Stimulated activated CD4-positive, alpha-beta T cell treated with anti-CD3 and anti-CD28 coated beads, Interleukin-12 subunit alpha, Interleukin-12 subunit beta, amount 100 ng/mL, for 24 hours (primary cell): ENCODE measurements at places on chromosomes 11 and 22.

DNA sequence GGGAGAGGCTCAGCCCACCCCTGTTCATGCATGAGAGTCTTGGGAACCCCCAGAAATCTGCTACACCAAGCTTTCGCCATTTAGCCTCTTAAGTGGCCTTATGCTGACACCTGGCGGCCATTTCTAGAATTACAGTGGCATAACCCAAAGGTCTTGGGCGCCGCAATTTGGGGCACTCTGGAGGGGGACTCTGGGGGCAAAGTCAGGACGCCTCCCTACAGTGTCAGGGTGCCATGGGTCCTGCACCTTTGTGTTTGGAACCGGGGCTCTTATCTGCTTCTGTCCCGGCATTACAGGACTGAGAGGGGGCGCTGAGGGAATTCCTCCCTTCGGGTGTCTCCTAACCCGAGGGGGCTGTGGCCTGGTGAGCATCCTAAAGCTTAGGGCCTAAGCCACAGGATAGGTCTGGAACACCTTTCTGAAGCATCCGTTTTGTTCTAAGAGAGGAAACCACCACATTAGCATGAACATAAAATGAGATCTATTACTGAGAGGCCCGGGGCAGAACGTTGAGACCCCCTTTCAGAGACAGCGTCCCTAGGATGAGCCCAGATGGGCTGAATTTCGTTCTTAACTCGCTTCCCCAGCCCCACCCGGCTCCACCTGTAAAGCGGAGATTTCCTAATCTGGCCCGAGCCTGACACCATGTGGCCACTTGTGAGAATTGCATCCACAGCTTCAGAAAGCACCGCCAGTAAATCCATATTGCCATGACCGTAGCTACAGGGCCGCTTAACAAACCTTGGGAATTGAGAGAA is 9.3 kb downstream of the INS start:
- peak; percentile 58 for DNase-seq

- no peak for DNase-seq
These were observed 38.7 kb downstream of the SYT13 start for GRCh38 chr11:45247433-45247832.

DNA sequence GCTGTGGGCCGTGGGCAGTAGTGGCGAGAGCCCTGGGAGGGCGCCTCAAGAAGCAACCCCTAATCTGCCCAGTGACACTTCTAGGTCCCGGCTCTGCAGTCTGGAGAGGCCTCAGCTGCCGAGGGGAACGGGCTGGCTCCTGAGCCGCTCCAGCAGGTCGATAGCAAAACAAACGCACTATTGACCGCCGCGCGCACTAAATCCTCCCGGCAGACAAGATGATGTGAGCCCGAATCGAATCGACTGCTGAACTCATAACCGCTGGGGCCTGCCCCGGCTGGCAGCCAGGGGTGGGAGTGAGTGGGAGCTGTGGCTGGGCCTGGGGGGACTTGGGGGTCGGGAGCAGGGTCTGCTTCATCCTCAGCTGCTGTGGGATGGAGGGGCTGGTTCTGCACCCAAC is 36.1 kb downstream of the FLRT1 start:
- DNase-seq, result no peak

GRCh38 chr11:5289696-5290095 is 12.1 kb downstream of the OR51B4 start:
- no peak for DNase-seq

DNA sequence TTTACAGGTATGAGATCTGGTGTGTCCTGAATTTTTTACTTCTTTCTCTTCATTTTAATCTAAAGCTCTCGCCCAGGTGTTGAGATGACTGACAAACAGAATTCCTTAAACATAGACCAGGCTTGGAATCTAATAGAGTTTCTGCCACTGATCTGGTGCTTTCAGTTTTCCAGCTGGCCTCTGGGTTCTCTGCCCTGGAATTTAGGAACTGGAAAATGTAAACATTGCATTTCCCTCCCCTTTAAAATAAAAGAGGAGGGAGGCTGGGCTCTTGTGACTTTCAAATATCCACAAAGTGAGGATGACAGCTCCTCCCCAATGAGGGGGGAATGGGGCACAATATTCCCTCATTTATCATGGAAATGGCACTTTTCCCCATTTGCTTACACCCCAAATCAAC is 5.0 kb downstream of the PAMR1 start:
- DNase-seq, result no peak

DNA sequence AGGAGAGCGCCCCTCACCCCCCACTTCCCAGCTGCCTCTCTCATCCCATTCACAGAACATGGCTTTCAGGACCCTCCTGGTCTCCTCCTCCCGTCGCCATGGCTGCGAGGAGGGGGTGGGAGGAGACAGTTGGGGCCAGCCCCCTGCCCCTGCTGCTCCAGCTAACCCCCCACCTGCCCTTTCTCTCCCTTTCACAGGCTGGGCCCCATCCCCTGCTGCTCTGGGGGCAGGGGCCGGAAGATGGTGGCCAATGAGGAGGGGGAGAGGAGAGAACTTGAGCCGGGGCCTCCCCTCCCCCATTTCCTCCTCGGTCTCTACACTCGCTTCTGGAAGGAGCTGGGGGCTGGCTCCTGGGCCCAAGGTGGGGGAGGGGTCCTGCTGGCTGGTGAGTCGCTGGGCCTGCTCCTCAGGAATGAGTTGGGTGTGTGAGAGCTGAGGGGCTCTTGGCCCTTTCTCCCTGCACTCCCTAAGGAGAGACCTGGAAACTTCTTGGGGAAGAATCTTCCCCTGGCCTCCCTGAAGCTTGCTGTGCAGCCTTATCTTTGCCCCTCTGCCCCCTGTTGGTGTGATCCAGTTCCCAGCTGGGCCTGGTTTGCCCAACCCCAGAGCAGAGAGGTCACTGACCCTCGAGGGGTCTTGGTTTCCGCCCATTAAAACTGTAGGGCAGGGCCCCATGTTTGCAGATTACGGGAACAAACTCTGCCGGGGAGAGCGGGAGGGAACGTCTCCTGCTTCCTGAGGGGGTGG is 10.2 kb downstream of the YPEL4 start:
- no peak for DNase-seq

- no peak for DNase-seq
These were observed 493 bp upstream of the CYTH4 start for GRCh38 chr22:37281646-37282384.

- no peak for DNase-seq
These were observed 66.0 kb upstream of the HORMAD2 start for GRCh38 chr22:30014244-30014643.

DNA sequence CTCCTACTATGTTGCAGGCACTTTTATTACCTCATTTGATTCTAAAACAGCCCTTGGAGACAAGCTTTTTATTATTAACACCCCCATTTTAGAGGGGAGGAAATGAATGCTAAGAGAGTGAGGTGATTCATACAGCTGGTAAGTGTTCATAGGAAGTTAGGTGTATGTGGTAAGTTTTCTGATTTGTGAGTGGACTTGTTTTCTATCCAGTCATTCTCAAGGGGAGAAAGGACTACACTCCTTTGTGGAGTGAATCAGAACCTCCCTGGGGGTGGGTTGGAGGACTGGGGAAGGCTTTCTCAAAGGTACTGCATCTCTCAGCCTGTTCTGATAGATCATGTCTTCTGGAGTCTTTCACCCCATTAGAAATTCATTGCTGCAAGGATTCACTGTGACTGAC is 23.5 kb downstream of the PKNOX2 start:
- no peak for DNase-seq

DNA sequence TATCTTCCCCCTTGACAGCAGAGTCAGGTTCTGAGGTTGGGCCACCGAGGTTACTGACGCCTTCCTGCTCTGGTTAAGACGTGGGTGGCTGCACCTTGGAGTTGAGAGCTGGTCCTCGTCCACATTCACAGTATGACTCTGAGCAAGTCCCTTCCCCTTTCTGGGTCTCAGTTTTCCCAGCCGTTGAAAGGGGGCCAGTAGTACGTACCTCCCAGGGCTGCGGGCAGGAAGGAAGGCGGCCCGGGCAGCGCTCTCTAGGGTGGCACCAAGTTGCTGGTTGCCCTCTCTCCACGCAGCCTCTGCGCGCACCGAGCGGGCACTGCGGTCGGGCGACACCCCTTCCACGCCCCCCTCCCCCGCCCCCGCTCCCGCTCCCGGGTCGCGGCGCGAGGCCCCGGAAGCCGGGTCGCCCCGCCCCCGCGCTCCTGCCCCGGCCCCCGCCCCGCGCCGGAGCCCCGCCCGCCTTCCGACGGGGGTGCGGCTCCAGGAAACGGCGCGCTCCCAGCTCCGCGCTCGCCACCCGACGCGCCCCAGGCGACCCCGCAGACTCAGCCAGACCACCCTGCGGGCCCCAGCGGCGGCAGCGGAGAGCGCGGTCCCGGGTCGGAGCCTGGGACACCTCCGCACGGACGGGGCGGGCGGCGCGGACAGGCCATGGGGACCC is at the start of gene EHBP1L1:
Gene EHBP1L1 (plus strand): TSS at position 486 of the 664 bp plus-strand sequence. CDS start 250 bp downstream, outside the sequence.
- peak; percentile 39 for DNase-seq

- no peak for DNase-seq
These were observed 2.8 kb downstream of the GALNT18 start for GRCh38 chr11:11618973-11619435.

DNA sequence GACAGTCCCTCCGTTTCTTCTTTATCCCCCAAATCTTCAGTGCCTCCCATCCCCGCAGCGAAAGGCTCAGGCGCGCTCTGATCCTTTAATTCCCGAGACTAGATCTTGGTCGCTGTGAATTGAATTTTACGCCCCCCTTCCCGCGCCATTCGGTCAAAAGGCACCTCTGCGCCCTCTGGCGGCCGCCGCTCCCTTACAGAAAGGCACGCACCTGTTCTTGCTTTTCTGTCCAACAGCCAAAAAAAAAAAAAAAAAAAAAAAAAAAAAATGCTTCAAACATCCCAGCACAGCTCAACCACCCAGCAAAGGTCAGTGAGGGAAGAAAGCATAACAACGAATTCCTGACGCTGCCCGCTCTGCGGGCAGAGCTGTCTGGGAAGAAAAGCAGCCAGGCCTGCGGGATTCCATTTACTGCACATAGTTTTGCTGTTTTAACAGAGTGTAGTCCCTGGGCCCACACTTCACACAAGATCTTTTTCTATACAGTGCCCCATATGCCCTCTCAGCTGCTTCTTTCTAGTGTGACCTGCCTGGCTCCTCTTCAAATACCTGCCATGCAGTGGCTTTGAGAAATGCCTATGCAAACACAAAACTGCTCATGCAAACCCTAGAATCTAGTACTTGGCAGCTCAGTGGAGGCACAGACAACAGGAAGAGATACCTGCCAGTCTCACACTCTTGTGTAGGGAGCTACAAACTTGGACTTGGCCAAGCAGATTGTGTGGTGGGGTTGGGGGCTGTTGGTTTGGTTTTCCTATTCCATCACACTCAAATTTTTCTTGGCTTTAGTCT is 1.3 kb upstream of the ESAM start:
- DNase-seq, result no peak

DNA sequence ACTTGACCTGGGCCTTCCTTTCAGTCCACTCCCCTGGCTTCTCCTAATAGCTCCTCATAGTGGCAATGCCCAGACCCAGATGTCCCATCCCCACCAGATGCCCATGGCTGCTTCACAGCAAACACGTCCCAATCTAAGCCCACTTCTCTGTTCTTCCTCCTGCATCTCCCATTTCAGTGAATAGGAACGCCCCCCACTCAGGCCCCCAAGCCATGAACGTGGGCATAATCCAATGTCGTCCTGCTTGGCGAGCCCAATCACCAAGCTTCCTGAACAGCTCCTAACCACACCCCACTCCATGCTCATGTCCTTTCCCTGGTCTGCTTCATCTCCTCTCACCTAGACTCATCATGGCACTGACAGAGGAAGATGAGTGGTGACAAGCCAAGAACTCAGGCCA is 8.9 kb downstream of the IL18BP start:
- no peak for DNase-seq

DNA sequence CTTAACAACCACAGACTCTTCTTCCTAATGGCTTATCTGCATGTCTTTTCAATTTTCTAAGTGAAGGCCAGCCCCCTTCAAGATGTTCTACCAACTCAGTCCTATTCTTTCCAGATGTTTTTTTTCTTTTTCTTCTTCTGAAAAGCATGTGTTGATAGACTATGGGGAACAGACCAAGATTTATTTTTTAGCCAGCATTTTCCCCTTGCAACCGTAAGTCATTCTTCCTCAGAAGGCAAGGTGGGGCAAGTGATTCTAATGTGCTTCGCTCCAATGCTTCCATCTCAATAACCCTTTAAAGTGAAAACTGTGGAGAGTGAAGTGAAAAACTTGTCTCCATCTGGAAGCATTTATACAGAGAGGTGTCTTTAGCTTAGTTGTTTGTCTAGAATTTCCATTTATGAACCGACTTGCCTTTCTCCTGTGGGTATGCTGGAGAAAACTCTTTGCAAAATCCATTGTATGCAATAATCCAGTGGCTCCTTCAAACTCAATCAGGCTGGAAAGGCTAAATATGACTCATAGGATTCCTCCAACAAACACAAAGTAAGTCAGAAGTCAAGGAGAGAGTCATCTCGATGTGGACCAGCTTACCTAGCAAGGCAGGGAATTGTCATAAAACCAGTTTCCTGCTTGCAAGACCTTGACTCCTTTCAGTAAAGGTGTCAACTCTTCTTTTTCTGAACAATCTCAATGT is 83.7 kb downstream of the MAML2 start:
- DNase-seq, result no peak

DNA sequence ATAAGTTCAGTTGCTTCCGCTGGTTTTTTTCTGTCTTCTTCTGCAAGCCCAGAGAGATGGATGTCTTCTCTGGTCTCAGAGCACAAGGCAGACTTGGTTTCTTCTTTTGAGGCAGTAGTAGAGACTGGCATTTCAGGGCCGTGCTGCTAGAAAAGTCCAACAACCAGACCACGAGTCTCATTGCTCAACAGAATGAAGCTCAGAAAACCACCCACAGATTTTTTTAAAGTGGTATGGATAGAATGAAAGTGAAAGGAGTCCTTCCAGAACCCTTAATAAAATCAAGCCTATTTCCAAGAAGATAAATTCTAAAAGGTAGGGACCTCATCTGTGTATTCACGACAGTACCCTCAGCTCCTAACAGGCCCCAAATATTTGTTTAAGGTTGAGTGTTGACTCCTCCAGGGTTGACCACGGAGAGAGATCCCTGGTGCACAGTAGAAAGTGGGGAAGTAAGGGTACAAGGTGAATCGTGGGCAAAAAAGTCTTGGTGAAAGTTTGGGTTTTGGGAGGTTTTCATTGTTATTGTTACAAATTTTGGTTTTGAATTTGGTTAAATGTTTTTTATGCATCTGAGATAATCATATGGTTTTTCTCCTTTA is 43.6 kb upstream of the DDX6 start:
- no peak for DNase-seq

DNA sequence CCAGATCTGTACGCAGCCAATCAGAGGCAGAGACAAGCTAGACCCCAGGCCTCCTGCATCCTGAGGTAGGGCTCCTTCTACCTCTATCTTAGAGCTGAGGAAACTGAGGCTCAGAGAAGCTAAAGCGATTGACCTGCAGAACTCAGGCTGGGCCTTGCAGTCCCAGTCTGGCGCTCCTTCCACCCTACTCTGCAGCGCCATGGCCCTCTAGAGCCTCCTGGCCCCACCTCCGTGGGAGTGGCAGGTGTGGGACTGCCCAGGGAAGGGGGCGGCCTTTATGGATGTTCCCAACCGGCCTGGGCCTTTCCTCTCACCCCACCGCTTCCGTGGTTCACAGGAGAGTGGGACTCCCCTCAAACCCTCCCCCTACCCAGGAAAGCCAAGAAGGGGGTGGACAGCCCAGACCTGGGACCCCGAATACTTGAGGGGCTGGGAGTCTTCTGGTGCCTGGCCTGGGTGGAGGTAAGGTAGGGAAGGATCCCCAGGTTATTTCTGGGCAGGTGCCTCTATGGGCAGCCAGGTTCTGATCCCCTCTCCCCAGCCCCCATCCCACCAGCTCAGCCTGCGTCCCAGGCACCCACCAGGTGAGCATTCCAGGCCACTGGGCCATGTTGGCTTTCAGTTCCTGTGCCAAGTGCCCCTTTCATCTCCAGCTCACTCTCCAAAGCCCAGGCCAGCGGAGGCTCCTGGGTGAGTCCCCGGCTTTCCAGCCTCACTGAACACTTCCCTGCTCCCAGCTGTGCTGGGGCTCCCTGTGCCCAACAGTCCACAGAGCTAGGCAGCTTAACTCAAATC is 3.0 kb downstream of the WNT11 start:
- DNase-seq, result no peak
